Left ventricle myocardium inferior (tissue), 1 donor: ENCODE measurements at places on chromosomes 2 and 18. TPM values are rescaled to one million over a fixed set of nuclear protein-coding genes. Genes with fewer than 3 reads are reported as not detected.

The APCDD1 gene
- total RNA-seq = 38.0 TPM

The CABYR gene
- not detected for total RNA-seq

GRCh38 chr2:80073134-80073561 is 231.4 kb downstream of the LRRTM1 start:
- no peak overlapping the region for H3K27ac ChIP-seq
- H3K4me1 ChIP-seq = no peaks in the 10 kb centered on the region
- H3K36me3 ChIP-seq = no peaks in the 10 kb centered on the region
- no peak overlapping the region for H3K4me3 ChIP-seq

DNA sequence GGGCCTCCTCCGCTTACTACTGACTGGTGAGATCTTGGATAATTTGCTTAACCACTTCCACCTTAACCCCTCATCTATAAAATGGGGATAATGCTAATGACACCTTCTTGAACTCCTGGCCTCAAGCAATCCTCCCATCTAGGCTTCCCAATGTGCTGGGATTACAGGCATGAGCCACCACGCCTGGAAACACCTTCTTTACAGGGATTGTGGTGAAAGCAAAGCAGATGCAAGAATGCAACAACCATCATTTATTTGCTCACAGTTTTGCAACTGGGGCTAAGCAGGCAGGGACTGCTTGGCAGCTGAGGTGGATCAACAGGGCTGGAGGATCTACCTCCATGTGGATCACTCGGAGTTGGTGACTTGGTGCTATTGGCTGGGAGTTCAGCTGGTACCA is 76.2 kb upstream of the ZNF532 start:
- peak overlapping the region; percentile 84 for H3K27ac ChIP-seq
- no peak overlapping the region for H3K4me3 ChIP-seq
- no peak for DNase-seq
- no peaks in the 10 kb centered on the region for H3K36me3 ChIP-seq

- no peak overlapping the region for H3K27ac ChIP-seq
- H3K27me3 ChIP-seq = peaks cover 59% of the 10 kb centered on the region
- no peak for DNase-seq
- no peak overlapping the region for H3K4me3 ChIP-seq
- no peaks in the 10 kb centered on the region for H3K36me3 ChIP-seq
- H3K4me1 ChIP-seq = no peaks in the 10 kb centered on the region
Observed at GRCh38 chr2:70399046-70399445, 97.2 kb upstream of the FAM136A start.

- H3K4me1 ChIP-seq = no peaks in the 10 kb centered on the region
- no peaks in the 10 kb centered on the region for H3K27me3 ChIP-seq
- H3K4me3 ChIP-seq = no peak overlapping the region
- no peak for DNase-seq
- no peak overlapping the region for H3K27ac ChIP-seq
Observed at GRCh38 chr18:73355121-73355520, 487.3 kb upstream of the NETO1 start.
